Fibroblast of lung (primary cell): ENCODE measurements at places on chromosomes 2 and 18. TPM values are rescaled to one million over a fixed set of nuclear protein-coding genes. Genes with fewer than 3 reads are reported as not detected.

The MYO1B gene
- 113 and 151 TPM in 2 replicates for total RNA-seq

The SLC23A3 gene
- 1.8 and 2.5 TPM in 2 replicates for total RNA-seq

The ARL4C gene
- 50.6 and 80.9 TPM in 2 replicates for total RNA-seq

The POTEI gene
- not detected in 2 replicates for total RNA-seq

The HSBP1L1 gene
- total RNA-seq: 13.4 and 14.6 TPM in 2 replicates

The KLHL14 gene
- not detected in 2 replicates for total RNA-seq

The CGREF1 gene
- total RNA-seq: 2.3 and 10.0 TPM in 2 replicates

The MOCOS gene
- total RNA-seq: 9.0 and 13.9 TPM in 2 replicates

The SOWAHC gene
- total RNA-seq: 7.1 and 10.3 TPM in 2 replicates

The TEKT4 gene
- total RNA-seq: not detected in 2 replicates

The IL1RL1 gene
- total RNA-seq: 0.50 and 4.6 TPM in 2 replicates

The AQP12A gene
- not detected in 2 replicates for total RNA-seq

The CXCR1 gene
- not detected in 2 replicates for total RNA-seq

The DCDC2C gene
- not detected in 2 replicates for total RNA-seq

The FAM161A gene
- total RNA-seq: 2.6 and 3.1 TPM in 2 replicates

The PKDCC gene
- 63.9 and 70.1 TPM in 2 replicates for total RNA-seq

The LANCL1 gene
- 32.6 and 56.1 TPM in 2 replicates for total RNA-seq
